Aorta (tissue), 5 donors: ENCODE measurements at places on chromosomes 5 and 9.

- DNase-seq, result no peak
These were observed 97.6 kb upstream of the DHFR start for GRCh38 chr5:80752427-80752826.

GRCh38 chr9:4865681-4866080 lies 72.9 kb downstream of the RCL1 start:
- DNase-seq, result no peak

- DNase-seq, result no peak
These were observed 9.3 kb upstream of the TRIM36 start for GRCh38 chr5:115179030-115179393.

GRCh38 chr5:77073667-77074066 lies 13.4 kb downstream of the ZBED3 start:
- DNase-seq, result no peak

DNA sequence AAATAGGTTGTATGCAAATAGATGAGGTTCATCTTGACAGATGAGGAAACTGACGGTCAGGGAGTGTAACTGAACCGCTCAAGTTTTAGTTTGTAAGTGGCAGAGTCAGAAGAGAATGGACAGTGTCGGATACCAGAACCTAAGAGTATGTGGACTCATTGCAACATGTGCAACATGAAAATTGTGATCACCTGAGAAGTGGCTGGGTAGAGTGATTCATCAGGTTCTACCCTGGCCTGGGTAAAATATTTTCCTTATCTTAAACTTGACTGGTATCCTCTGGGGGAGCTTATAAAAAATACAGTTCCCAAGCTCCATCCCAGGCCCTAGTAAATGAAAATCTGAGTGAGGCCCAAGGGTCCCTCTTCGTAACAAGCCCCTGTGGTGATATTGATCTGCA lies 35.2 kb upstream of the MIER3 start:
- no peak for DNase-seq
